Left ventricle myocardium inferior (tissue), 1 donor: ENCODE measurements at places on chromosomes 7 and 10. TPM values are rescaled to one million over a fixed set of nuclear protein-coding genes. Genes with fewer than 3 reads are reported as not detected.

The RNF133 gene
- 0.41 TPM for total RNA-seq

The CYP3A4 gene
- not detected for total RNA-seq

The EXOC6 gene
- 17.2 TPM for total RNA-seq

The ATOH7 gene
- not detected for total RNA-seq

The AS3MT gene
- 17.2 TPM for total RNA-seq
